Vagina (tissue), 2 donors: ENCODE measurements at places on chromosomes 3 and 15. TPM values are rescaled to one million over a fixed set of nuclear protein-coding genes. Genes with fewer than 3 reads are reported as not detected.

- DNase-seq, result no peak
- no peaks in the 10 kb centered on the region for H3K36me3 ChIP-seq
- no peak overlapping the region for H3K27ac ChIP-seq
- no peaks in the 10 kb centered on the region for H3K27me3 ChIP-seq
These were observed 30.8 kb downstream of the SRP14 start for GRCh38 chr15:40008061-40008765.

GRCh38 chr3:177902876-177903275 is 633.4 kb upstream of the KCNMB2 start:
- peaks cover 33% of the 10 kb centered on the region for H3K4me1 ChIP-seq
- DNase-seq, result no peak
- H3K27me3 ChIP-seq, result no peaks in the 10 kb centered on the region
- H3K27ac ChIP-seq, result no peak overlapping the region
- H3K36me3 ChIP-seq, result no peaks in the 10 kb centered on the region

GRCh38 chr3:140273542-140274195 is 338.7 kb downstream of the CLSTN2 start:
- no peak for DNase-seq
- H3K4me1 ChIP-seq, result no peaks in the 10 kb centered on the region
- no peak overlapping the region for H3K27ac ChIP-seq
- no peak overlapping the region for H3K4me3 ChIP-seq
- H3K27me3 ChIP-seq, result no peaks in the 10 kb centered on the region

- H3K36me3 ChIP-seq, result no peaks in the 10 kb centered on the region
- H3K4me1 ChIP-seq, result peaks cover 37% of the 10 kb centered on the region
- H3K4me3 ChIP-seq, result no peak overlapping the region
- H3K27me3 ChIP-seq, result no peaks in the 10 kb centered on the region
These were observed 16.5 kb downstream of the VIPR1 start for GRCh38 chr3:42518800-42519567.

- no peak overlapping the region for H3K4me3 ChIP-seq
- no peaks in the 10 kb centered on the region for H3K27me3 ChIP-seq
- no peak for DNase-seq
- H3K36me3 ChIP-seq, result no peaks in the 10 kb centered on the region
These were observed 167.2 kb downstream of the POLR2M start for GRCh38 chr15:57873564-57874209.

DNA sequence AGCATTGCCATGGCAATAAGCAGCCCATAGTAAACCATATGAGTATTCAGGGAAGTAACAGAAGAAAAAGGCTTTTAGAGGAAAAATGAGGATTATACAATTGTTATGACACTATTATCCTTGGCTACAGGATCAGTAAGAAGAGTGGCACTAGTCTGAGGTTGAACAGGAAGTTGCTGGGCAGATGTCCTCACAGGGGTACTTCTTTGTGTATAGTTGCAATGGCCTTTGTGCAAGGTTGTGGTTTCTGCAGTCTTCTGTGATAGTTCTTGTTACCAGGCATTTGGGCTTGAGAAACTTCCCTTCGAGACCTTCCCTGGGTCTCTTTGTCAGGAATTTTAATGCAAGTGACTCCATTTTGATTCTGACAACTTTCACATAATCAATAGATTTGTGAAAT is 100.6 kb upstream of the ATP11B start:
- no peak overlapping the region for H3K27ac ChIP-seq
- H3K27me3 ChIP-seq, result no peaks in the 10 kb centered on the region
- H3K36me3 ChIP-seq, result no peaks in the 10 kb centered on the region
- DNase-seq, result no peak
- H3K4me1 ChIP-seq, result no peaks in the 10 kb centered on the region
- no peak overlapping the region for H3K4me3 ChIP-seq

- H3K27me3 ChIP-seq, result no peaks in the 10 kb centered on the region
- no peaks in the 10 kb centered on the region for H3K36me3 ChIP-seq
- no peak for DNase-seq
These were observed 28.5 kb downstream of the BTD start for GRCh38 chr3:15629860-15630597.

- DNase-seq, result no peak
- no peaks in the 10 kb centered on the region for H3K27me3 ChIP-seq
- H3K36me3 ChIP-seq, result no peaks in the 10 kb centered on the region
- H3K4me1 ChIP-seq, result peaks cover 31% of the 10 kb centered on the region
- no peak overlapping the region for H3K27ac ChIP-seq
These were observed 21.9 kb upstream of the CP start for GRCh38 chr3:149243540-149243939.

- no peak overlapping the region for H3K27ac ChIP-seq
- no peaks in the 10 kb centered on the region for H3K27me3 ChIP-seq
- no peak overlapping the region for H3K4me3 ChIP-seq
- no peak for DNase-seq
- H3K4me1 ChIP-seq, result no peaks in the 10 kb centered on the region
These were observed 56.0 kb upstream of the KCNMB2 start for GRCh38 chr3:178480274-178480673.

- DNase-seq, result no peak
- no peak overlapping the region for H3K27ac ChIP-seq
- peaks cover 27% of the 10 kb centered on the region for H3K4me1 ChIP-seq
- H3K4me3 ChIP-seq, result no peak overlapping the region
- no peaks in the 10 kb centered on the region for H3K27me3 ChIP-seq
- H3K36me3 ChIP-seq, result no peaks in the 10 kb centered on the region
These were observed 130.4 kb upstream of the SMAD3 start for GRCh38 chr15:66934868-66935520.

DNA sequence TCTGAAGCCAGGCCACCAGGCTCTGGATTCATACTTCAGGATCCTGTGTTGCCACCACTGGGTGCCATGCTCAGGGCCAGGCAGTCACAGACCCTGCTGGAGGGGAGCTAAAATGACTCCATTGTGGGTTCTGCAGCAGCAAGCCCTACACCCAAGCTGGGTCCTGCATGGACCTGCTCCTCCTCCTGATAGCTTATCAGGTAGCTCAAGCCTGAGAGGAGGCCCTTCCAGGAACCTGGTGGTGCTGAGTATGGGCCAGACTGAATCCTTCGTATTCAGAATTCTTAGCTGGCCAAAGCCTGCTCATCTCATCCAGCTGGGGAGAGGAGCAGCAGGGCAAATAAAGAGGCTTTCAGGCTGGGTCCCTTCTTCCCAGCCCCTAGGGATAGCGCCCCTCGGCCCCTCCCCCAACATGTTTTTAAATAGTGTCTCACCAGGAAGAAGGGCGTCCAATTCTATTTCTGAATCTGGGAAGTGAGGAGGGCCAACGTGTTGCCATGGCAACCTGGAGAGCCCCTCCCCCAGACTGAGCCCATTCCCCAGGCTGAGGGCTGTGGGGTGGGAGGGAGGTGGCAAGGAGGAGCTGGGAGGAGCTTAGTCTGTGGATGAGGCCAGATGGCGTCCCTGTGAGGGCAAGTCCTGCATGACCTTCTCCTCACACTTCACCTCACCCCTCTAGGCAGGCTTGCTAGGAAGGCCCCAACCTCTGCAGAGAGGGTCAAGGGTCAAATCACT is 11.0 kb upstream of the CAMKV start:
- no peaks in the 10 kb centered on the region for H3K4me1 ChIP-seq
- H3K4me3 ChIP-seq, result no peak overlapping the region
- no peak for DNase-seq
- no peak overlapping the region for H3K27ac ChIP-seq
- H3K36me3 ChIP-seq, result no peaks in the 10 kb centered on the region

DNA sequence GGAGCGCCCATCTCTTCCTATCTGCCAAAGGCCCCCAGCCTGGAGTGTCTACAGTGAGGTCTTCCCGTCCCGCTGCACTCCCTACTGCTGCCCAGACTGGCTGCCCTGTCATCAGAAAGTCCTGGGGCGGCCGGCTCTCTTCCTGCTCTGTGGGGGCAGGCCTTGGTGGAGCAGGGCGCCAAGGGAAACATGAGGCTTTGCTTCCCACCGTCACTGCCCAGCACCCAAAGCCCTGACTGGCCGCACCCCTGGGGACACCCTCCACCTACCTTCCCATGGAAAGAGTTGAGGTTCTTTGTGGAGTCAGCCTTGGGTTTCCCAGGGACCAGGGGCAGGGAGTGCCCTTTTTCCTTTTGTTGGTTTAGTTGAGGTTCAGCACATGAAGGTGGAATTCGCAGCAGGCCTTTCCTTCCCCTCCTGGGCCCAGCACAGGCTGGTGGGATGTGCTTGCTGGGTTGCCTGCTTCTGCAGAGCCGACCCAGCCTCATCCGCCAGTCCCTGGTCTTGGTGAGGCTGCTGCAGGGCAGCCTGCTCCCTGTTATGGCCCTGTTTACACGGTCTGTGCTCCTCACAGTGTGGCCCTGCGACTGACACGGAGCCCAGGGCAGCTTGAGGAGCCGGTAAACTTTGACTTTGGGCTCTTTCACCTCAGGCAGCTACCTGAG is 51.8 kb upstream of the PLXNA1 start:
- no peak overlapping the region for H3K27ac ChIP-seq
- no peaks in the 10 kb centered on the region for H3K36me3 ChIP-seq
- no peak overlapping the region for H3K4me3 ChIP-seq
- peaks cover 36% of the 10 kb centered on the region for H3K4me1 ChIP-seq

DNA sequence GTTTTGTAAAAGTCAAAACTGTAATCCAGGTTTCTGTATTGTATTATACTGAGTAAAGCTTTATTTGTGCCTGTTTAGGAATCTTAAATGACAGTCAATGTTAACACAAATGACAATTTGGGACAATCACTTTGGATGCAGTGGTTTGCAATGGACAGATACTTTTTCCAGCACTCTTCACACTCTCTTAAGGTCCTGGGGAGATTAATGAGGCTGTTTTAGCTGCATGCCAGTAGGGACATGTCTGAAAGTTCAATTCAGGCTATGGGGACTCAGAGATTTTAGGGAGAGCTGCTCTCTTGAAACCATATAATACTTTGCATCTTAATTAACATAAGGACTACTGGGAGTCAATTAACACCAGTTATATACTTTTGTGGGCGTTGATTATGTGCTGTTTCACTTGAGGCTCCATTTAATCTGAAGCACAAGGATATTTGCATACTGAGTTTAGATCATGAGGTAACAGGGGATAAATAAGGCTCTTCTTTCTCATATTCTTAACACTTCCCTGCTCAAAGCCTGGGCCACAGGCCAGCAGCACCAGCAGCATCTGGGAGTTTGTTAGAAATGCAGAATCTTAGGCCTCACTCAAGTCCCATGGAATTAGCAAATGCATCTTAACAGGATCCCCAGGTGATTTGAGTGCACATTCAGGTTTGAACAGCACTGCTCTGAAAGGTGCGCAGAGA is 972.8 kb downstream of the PLOD2 start:
- no peak for DNase-seq
- H3K4me3 ChIP-seq, result no peak overlapping the region
- H3K27me3 ChIP-seq, result no peaks in the 10 kb centered on the region
- H3K36me3 ChIP-seq, result no peaks in the 10 kb centered on the region
- H3K27ac ChIP-seq, result no peak overlapping the region

GRCh38 chr3:157487339-157487738 is 15.9 kb downstream of the VEPH1 start:
- H3K36me3 ChIP-seq, result no peaks in the 10 kb centered on the region
- no peak for DNase-seq
- H3K27me3 ChIP-seq, result no peaks in the 10 kb centered on the region
- H3K4me1 ChIP-seq, result no peaks in the 10 kb centered on the region

DNA sequence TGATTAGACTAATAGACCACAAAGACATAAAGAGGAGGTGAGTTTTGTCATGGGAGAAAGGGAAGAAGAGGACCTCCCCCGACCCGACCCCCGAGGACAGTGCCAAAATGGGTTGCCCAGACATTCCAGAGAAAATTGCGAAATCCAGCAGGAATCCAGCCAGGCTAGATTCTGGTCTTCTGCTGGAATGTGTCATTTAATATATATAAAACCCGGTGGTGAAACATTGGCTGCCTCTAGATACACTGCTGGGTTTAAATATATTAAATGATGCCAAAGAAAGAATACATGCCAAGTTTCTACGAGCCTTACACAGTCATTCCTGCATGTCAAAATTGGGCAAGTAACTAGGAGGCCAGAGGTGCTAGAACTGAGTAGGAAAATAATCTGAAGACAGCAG is 45.3 kb upstream of the SPESP1 start:
- H3K36me3 ChIP-seq, result no peaks in the 10 kb centered on the region
- no peak for DNase-seq
- no peak overlapping the region for H3K27ac ChIP-seq
- H3K4me3 ChIP-seq, result no peak overlapping the region

The ADAMTS9 gene
- 118 TPM for total RNA-seq

The OR4F15 gene
- not detected for total RNA-seq

The ARPP19 gene
- total RNA-seq, result 62.9 TPM

The KLHL18 gene
- 10.1 TPM for total RNA-seq

The ITPKA gene
- not detected for total RNA-seq
